ENCODE measurements at places on chromosomes 1 and 21.
A peak's percentile ranks its signal among the peaks of the same experiment; 100 is the strongest.

DNA sequence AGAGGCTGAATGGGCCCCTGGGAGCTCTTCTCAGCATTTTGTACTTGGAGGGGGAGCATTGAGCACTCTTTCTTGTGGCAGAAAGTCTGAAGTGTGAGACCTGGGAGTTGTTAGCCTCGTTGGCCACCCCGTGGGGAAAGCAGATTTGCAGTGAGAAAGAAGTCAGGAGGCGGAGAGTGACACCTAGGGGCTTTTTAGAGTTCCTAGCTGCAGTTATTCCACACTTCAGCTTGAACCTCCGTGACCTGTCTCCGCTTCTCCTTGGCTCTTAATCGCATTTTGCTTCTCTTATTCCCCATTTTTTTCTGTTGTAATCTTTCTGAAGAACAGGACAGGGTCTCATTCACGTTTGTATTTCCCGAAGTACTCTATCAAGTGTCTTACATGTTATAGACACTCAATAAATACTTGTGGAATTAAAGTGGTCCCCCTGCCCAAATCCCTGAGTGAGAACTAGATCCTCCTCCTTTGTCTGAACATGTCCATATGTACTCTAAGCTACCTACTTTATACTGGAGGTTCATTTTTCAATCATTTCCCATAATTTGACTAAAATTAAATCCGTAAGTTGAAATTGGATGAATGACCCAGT lies 14.5 kb upstream of the C1orf141 start:
- peak; percentile 83 for DNase-seq

DNA sequence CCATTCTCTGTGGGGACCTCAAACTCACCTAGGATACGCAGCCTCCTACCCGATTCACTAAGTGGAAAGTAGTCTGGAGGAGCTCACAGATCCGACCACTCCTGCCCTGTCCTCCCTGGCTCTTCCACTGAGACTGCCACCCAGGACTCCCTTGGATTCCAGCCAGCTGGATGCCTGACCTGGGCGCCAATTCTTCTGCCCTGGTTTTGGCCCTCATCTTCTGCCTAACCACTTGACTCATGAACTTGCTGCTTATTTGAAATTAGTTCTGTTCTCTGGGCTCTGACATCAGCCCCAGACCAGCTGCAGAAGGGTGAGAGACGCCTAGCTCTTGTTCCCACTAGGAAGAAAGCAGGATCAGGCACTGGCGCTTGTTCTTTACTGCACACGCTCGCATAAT lies 48.9 kb downstream of the SLC35D1 start:
- no peak for DNase-seq

GRCh38 chr1:231731268-231731667 lies 104.7 kb downstream of the DISC1 start:
- no peak for DNase-seq

DNA sequence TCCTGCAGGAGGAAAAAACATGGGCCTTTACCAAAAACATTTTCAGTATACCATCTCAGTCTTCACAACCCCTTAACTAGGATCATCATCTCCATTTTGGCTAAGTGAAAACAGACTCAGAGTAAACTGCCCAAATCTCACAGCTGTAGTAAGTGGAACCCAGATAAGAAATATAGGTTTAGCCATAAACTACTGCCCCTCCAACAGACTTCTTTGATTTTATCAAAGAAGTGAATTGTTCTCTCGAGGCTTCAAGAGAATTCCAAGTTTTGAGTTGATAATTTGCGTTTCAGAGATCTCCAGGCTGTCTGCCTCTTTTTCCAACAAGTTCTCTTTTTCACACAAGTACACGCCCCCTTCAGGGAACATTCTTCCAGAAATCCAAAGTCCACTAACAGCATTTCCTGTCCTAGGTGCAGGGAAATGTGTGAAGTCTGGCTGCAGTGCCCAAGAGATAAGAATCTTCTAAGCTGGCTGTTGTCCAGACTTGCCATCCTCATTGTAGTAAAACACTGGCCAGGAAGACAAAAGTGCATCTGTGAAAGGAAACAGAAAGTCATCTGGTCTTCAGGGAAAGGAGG lies 30.8 kb downstream of the RNF19B start:
- peak; percentile 69 for DNase-seq

DNA sequence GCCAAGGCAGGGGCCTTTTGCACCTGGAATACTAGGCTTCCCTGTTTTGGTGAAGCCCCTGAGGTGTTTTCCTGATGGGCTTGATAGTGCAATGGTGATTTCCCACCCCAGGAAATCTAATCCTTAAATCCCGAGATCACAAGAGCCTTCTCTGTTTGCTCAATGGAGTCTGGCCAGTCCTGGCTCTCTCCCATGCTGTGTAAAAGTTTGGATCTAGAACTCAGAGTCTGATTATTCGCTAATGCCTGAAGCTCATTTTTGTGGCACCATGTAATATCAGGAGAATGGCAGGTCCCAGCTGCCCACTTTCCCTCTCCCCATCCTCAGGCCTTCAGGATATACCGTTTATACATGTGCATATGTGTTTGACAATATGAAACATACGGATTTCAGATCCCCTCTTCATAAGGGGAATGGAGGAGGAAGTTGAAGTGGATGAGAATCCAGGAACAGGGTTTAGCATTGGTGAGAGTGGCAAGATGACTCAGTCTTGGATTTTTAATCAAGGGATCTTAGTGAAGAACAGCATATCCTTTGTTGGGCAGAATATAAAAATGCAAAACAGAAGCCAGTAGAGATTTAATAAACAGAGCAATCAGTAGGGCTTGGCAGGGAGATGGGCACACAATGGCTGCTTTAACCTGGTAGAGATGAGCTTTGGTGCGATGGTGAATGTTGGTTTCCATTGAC lies 62.1 kb downstream of the CLIC6 start:
- DNase-seq, result no peak
